Heart left ventricle (tissue), 16 donors: ENCODE measurements at places on chromosomes 6 and 20. TPM values are rescaled to one million over a fixed set of nuclear protein-coding genes. Genes with fewer than 3 reads are reported as not detected.

Gene RAB44
- total RNA-seq = 0.07 TPM

Gene ID4
- total RNA-seq = 2.9 TPM

DNA sequence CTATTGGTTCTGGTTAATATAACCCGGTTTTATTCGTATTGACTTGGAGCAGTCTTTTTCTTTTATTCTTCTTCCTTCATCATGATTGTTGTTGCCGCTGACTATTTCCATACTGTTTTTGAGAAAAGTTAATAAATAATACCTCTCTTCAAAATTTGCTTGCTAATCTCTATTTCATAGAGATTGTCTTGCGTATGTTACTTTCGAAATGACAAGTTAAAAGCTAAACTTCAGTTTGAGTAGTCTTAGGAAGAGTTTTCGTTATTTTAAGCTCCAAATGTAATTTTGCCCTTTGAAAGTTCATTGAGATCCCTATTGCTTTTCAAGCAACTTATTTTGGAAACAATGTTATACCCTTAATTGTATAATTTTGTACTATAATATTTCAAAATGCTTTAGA is 36.4 kb downstream of the DCBLD1 start:
- no peak for DNase-seq

DNA sequence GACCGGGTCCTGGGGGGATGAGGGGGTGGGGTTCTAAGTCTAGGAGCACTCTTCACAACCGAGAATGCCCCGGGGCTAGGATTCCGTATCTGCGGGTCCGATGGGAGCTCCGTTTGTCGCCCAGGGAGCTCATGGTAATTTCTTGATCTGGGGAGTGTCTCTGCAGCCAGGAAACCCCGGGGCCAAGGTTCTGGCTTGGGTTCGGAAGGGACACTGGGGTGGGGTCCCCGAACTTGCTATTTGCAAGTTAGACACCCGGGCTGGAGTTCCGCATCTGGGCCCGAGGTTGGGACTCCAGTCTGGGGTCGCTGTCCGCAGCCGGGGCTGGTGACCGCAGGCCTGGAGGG is 397 bp downstream of the PEDS1 start:
- no peak for DNase-seq

- DNase-seq = no peak
These were observed 7.8 kb downstream of the OR2A4 start for GRCh38 chr6:131693384-131693783.

Gene IPCEF1
- 0.25 TPM for total RNA-seq

- no peak for DNase-seq
These were observed 170.9 kb downstream of the KLHL32 start for GRCh38 chr6:97095311-97095850.

Gene ADAM33
- 3.4 TPM for total RNA-seq

GRCh38 chr6:107319906-107320530 is 139.3 kb downstream of the PDSS2 start:
- DNase-seq = no peak

DNA sequence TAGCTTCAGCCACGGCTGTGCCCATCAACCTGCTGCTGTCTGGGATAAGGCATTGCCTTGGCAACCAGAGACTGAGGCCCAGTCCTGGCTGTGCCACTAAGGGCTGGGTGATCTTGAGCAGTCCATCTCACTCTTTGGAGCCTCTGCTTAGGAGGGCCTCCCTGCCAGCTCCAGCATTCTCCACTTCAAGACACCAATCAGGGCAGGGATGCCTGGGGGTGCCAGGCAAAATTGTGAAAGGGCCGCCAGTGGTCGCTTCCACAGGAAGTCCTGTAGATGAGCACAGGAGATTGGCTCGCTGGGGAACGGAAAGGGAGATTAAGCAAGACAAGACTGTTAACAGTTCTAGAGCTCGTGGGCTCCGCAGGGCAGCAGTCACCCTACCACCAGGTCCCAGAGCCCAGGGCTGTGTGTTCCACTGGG is at the start of gene RAB44:
Gene RAB44, plus strand, starts transcription at position 346 of the 423 bp plus-strand sequence. CDS start 6,410 bp downstream, outside the sequence.
- no peak for DNase-seq

Gene HLA-DRA
- total RNA-seq = 113 TPM

GRCh38 chr20:37850724-37851355 is 52.1 kb upstream of the VSTM2L start:
- no peak for DNase-seq

- no peak for DNase-seq
These were observed 580.0 kb upstream of the ZNF337 start for GRCh38 chr20:26276554-26277210.

Gene SFTA2
- total RNA-seq = not detected

Gene SNAI1
- 0.94 TPM for total RNA-seq

Gene PPIL6
- 3.4 TPM for total RNA-seq

DNA sequence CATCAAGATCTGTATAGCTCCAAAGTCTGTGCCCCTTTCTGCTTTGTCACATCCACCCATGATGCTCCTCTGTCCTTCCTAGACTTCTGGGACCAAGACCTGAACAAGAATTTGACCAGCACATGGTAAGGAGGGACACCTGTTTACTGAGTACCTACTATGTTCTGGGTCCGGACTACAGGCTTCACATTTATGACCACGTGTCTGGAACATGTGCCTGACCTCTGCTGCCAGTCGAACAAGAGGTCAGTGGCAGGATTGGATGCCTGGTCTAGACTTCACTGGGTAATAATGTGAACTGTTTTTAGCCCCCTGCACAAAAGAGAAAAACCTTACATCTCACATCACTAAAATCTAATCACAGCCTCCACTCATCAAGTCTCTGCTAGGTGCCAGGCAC is 7.3 kb upstream of the PDYN start:
- DNase-seq = no peak

Gene KCNQ5
- total RNA-seq = not detected

GRCh38 chr20:36593347-36593929 is 12.1 kb upstream of the RAB5IF start:
- DNase-seq = no peak

Gene MAP3K4
- total RNA-seq = 28.4 TPM

Gene TBX18
- 5.2 TPM for total RNA-seq

- no peak for DNase-seq
These were observed 133.2 kb downstream of the NFATC2 start for GRCh38 chr20:51409192-51409880.

DNA sequence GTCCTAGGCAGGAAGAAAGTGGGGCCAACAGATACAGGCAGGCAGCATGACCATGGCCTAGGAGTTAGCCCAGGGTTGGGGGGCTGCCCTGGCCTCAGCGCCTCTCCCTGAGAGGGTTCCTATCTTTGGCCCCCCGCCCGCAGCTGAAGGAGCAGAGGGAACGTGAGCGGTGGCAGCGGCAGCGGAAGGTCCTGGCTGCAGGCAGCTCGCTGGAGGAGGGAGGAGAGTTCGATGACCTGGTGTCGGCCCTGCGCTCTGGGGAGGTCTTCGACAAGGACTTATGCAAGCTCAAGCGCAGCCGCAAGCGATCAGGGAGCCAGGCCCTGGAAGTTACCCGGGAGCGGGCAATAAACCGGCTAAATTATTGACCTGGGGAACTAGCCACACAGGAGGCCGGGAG is 32.6 kb downstream of the MOCS1 start:
- no peak for DNase-seq

DNA sequence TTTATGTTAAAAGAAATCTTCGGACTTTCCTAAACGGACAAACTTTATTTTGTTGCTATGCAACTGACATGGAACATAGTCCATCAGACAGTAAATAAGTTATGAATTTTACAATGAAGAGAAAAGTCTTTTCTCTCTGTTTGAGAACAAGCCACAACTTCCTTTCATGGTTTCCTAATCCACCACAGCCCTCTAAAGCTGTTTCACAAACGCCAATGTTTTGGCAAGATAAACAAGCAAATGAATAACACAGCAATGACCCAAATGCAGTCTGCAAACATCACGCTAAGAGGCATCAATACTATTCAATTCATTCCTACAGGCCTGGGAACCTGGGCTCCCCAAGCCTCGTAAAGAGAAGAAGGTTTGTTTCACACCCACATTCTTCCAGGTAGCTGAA is 60.4 kb downstream of the HAO1 start:
- no peak for DNase-seq

- peak; percentile 22 for DNase-seq
These were observed 40.8 kb upstream of the ATXN1 start for GRCh38 chr6:16802071-16802470.

DNA sequence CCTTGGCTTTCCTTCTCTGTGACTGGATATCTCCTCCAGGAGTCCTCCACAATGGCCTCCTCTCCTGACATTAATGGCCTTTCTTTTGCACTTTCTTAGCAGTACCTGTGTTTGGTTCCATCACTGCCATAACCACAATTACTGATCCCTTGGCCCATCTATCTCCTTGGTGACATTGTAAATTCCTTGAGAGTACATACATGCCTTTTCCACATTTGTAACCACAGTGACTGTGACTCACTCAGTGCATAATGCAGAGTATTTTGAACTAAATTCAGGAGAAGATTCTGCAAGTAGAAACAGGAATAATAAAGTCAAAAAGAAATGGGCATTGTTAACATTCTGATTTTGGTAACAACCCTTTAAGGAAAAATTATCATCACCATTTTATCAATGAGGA is 197.2 kb upstream of the SOX4 start:
- DNase-seq = no peak

GRCh38 chr6:15620611-15621010 is 42.2 kb downstream of the DTNBP1 start:
- DNase-seq = no peak

- no peak for DNase-seq
These were observed 2.5 kb downstream of the TRIM38 start for GRCh38 chr6:25965058-25965457.

Gene AARS2
- total RNA-seq = 7.3 TPM

Gene PSORS1C2
- not detected for total RNA-seq
